ENCODE measurements at places on chromosomes 1 and 21.

DNA sequence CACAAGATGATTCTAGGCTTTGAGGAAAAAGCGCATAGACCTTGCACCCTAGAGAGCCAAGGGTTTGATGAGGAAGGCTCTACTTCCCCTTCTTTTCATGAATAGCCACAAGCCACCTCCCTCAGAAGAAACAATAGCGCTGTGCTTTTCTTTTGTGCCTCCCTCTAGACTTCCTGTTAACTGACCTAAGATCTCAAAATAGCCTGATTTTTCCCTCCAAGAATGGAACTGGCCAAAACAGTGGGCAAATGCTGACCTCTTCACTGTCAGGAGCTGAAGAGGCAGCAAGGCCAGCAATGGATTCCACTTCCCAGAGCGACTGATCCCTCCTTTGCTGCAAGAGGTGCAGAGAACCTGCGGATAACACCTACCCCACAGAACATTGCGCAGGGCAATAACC, 362.8 kb downstream of the KCNH1 start:
- DNase-seq: no peak

DNA sequence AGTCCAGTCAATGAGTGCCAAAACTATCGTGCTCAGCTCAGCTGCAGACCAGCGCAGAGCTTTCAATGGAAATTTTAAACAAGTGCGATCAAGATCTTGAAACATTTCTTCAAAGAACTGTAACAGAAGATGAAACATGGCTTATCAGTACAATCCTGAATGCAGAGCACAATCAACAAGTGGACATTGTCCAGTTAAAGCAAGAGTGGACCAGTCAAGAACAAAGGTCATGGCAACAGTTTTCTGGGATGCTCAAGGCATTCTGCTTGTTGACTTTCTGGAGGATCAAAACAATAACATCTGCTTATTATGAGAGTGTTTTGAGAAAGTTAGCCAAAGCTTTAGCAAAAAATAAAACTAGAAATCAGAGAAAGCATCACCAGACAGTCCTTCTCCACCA, 374.2 kb downstream of the SETD4 start:
- no peak for DNase-seq

DNA sequence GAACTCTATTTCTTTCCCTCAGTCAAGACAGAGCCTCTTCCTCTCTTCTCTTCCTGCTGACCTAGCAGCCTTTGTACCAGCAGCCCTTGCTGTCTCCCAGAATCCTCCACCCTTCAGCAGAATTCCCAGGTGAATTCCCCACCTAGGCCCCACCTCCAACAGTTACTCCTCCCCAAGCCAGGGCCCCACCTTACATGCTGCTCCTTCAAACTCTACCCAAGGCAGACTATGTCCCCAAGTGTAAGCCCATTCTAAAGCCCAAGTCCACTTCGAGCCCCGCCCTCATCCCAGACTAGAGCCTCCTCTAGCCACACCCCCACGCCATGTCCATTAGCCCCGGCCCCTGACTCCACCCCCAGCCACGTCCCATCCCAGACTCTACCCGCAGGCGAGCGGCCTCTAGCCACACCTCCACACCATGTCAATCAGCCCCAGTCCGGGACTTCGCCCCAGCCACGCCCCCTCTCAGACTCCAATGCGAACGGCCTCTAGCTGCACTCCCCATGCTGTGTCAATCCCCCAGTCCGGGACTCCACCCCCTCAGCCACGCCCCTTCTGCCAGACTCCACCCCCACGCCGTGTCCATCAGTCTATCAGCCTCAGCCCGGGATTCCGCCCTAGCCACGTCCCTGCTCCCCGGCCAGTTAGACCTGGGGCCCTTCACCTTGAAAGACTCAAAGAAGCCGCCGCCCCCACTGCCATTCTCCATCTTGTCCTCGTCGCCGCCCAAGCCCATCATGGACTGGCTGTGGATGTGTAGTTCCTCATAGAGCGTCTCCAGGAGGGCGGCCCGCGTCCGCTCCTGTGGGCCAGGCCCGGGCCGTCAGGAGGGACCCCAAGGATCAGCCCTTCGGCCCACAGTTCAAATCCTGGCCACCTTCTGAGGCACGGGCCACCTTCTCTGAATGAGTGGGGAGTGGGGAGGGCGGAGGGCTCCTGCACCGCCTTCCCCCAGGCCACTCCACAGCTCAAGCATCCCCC, 61.3 kb downstream of the RAP1GAP start:
- DNase-seq: peak; percentile 95

DNA sequence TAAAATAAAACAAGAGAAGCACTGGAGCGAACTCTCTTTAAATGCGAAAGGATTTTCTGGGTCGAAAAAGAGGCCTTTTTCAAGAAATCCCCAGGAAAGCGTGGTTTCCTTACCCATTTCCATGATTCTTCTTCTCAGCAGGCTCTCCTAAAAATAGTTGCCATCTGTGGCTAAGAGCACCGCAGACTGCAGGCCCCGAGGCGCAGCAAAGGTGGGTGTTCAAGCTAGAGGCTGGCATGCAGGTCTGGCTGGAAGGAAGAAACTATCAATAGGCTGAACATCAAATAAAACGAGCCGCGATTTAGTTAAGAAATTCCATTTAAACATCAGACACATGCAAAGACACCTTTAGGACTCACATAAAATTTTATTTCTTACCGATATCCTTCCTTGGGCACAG, 135.1 kb downstream of the ADAMTS1 start:
- no peak for DNase-seq

DNA sequence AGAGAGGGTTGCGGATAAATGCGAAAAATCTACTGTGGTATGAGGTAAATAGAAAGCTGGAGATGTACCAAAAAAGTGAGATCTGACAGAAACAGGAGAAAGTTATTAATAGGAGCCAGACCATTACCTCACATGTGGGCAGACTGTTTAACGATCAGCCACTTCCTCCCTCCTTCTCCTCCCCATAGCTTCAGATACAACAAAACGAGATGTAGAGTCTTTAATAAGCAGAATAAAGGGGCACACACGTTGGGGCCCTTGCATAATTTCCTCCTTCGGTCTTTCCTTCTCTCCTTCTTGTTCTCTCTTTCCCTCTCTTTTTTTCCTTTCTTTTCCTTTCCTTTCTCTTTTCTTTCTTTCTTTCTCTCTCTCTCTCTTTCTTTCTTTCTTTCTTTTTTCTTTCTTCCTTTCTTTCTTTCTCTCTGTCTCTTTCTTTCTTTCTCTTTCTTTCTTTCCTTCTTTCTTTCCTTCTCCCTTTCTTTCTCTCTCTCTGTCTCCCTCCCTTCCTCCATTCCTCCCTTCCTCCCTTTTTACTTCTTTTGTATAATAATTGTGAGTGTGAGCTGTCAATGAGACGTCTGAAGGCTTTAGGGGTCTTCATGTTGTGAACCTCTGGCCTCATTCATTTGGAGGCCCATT, 242.1 kb downstream of the GRIK1 start:
- DNase-seq: no peak

- DNase-seq: peak; percentile 31
Observed at GRCh38 chr1:12185036-12185917, 18.5 kb downstream of the TNFRSF1B start.

DNA sequence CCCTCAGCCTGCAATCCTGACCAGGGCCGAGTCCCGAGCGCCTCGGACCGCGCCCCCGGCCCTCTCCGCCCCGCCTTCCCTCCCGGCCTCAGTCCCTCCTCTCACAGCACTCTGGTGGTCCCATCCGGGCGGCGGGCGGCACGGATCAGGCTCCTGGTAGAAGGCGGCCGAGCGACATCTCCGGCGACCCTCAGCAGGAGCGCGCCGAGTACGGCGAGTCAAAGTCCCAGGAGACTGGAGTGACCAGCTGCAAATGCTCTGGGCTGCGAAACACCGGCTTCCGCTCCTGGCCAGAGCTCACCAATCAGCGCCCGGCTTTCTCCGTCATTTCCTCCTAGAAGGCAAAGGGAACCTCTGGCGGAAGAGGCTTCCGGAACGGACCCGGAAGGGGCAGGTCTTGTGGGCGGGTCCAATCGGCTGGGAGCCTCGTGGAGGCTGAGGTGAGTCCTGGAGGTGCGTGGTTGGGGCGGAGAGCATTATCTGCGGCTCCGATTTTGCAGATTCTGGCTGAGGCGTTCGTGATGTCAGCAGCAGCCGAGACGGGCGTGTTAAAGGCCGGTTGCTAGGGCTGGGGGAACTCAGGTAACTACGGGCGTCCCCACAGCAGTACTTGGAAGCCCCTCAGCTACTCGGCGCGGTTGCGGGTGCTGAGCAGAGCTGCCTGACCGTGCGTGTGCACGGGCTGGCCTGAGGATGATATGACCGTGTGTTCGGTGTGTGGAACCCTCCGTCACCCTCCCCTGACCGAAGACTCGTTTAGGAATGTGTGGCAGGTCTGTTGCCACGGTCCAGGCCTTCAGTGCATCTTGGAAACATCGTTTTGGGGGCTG, at the start of the genes GDAP2 and WDR3:
Gene GDAP2, minus strand, starts transcription at position 279 of the 830 bp plus-strand sequence. CDS start 9,264 bp downstream, outside the sequence.
Gene WDR3, plus strand, starts transcription at position 397 of the 830 bp plus-strand sequence. CDS start 3,581 bp downstream, outside the sequence.
- DNase-seq: peak; percentile 97

GRCh38 chr1:246591958-246592357, 25.7 kb downstream of the CNST start:
- DNase-seq: no peak

GRCh38 chr1:225865514-225865913, 16.7 kb downstream of the TMEM63A start:
- DNase-seq: no peak

DNA sequence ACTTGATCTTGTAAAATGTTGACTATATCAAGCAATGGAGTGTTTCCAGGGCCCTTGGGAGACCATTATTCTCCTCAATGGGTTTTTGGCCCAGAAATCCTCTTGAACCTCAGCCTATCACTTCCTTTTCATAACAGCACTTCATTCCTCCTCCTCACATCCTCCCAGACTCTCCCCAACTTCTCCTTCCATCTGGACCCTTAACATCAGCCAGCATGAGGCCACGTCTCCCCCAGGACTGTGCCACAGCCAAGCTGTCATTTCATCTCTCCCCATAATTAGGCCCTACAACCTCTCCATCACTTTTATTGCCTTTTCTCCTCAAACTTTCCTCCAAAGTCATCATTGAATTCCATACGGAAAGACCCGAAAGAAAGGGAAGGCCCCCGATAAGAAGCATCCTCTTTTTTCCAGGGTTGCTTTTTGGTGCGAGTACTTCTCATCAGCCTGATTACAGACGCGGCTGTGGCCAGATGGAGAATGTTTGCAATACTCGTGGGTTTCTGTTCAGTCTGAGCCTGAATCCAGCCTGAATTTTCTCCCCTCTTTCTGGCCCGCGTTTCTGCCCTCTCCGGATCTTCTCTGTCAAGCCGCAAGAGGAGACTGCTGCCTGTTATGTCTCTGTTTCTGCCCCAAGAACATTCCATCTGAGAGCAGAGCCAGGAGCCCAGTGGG, 52.7 kb upstream of the SLC25A33 start:
- no peak for DNase-seq

- DNase-seq: no peak
Observed at GRCh38 chr21:29613021-29613420, 314.3 kb downstream of the BACH1 start.

- no peak for DNase-seq
Observed at GRCh38 chr1:42221952-42222606, 57.5 kb upstream of the GUCA2A start.

DNA sequence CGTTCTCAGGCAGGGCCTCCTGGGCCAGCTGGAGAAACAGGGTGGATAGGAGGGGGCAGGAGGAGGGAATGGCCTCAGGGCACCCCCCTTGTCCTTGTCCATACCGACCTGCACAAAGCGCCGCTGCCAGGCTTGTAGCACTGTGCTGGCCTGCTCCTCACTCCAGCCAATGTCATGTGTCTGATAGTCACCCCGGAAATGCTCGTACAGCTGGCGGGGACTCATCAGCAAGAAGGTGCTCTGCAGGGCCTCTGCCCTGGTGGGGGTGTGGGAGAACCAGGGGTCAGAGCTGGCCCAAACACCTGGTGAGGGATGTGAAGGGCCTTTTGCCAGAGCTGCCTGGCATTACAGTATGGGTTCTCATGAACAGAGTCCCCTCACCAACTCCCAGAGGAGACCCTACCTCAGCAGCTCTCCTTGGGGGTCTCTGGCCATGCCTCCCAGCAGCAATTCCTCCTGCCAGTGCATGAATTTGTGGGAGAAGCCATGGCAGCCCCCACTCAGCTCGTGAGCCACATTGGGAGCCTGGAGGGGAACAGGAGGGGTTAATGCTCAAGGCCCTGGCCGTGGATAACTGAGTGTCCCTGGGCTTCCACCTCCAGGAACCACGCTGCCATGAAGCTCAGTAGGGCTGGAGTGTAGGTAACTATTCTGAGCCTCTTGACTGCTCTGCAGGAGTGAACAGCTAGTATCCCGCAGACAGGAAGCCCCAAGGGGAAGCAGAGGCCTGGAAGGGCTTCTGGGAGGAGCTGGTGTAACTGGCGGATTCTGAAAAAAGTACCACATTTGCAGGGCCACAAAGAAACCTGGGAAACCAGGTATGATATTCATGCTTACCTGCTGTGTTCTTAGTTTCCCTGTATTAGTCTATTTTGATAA, 13.3 kb downstream of the PTCH2 start:
- DNase-seq: no peak

DNA sequence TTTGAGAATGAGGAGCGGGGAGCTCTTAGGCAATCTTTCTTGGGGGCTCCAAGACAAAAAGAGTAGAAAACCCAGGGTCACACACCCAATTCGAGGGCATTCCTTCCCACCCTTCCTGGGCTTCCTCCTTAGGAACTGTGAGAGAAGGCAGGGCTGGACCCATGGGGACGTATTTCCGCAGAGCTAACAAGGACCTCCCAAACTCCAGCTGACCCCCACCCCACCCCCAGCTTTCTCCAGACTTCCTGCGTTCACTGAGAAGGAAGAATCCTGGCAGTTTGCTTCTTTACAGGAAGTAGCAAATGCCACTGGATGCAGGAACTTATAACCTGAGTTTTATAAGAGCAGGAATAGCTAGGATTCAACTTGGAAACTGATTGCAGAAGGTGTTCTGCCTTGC, 2.7 kb upstream of the LHX9 start:
- no peak for DNase-seq

DNA sequence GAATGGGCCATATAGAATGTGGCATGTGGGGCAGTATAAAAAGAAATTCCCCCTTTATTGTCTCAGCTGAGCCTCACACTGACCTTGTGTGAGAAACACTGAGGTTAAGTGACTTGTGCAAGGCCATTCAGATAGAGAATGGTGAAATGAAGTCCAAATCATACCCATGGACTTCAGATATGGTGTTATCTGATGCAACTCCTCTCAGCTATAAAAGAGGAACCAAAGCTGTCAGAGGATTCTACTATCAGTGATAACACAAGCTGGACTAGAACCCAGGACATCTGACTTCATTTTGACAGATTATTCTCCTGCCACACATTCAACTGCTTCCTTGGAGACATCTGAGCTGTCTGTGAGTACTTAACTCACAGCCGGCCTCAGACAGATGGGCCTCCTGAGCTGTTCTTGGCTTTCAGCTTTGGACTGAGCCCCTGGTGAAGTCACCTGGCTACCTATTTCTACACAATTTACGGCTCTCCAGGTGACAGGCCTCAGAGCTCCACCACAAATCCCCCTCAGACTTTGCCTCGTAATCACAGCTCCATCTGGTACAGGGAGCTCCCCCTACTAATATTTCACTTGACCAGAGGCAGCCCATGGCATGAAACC, 104.6 kb downstream of the PLXNA2 start:
- no peak for DNase-seq

Data from right cardiac atrium (tissue), 5 donors.